NCI-H146 (cell line): ENCODE measurements at places on chromosomes 1 and 21.

GRCh38 chr1:206575165-206575893 lies 36.9 kb downstream of the EIF2D start:
- DNase-seq: peak; percentile 14

DNA sequence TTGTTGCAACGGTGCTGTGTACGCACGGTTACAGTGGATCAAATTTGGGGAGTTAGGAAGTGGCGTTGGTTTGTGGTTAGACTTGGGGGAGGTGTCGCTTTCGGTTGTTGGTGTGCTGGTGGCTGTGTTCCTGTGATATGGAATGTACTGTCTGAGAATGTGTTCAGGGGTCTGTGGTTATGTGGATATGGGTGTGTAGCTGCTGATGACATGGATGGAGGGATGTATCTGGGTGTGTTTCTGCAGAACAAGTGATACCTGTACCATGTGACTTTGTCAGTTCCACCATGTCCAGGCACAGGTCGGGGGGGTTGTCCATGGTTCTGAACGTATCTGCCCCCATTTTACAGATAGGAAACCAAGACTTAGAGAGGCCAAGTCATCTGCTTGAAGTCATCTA lies 22.7 kb downstream of the PAX7 start:
- no peak for DNase-seq

DNA sequence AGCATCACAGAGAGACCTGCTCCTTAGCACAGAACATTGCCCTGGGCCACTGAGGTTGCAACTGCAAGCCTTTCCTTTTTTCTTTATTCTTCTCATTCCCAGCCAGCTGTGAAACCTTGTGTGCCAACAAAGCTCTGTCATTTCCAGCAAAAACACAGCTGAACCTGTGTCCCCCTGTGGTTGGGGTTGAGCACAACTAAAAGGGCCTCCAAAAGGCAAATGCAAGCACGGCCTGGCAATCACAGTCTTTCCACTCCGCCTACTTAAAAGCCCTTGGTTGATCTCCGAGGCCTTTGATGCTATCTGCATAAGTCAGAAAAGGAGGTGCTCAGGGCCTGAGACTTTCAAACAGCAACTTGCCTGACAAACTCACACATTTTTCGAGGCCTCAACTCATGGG lies 32.7 kb downstream of the SUSD4 start:
- no peak for DNase-seq

DNA sequence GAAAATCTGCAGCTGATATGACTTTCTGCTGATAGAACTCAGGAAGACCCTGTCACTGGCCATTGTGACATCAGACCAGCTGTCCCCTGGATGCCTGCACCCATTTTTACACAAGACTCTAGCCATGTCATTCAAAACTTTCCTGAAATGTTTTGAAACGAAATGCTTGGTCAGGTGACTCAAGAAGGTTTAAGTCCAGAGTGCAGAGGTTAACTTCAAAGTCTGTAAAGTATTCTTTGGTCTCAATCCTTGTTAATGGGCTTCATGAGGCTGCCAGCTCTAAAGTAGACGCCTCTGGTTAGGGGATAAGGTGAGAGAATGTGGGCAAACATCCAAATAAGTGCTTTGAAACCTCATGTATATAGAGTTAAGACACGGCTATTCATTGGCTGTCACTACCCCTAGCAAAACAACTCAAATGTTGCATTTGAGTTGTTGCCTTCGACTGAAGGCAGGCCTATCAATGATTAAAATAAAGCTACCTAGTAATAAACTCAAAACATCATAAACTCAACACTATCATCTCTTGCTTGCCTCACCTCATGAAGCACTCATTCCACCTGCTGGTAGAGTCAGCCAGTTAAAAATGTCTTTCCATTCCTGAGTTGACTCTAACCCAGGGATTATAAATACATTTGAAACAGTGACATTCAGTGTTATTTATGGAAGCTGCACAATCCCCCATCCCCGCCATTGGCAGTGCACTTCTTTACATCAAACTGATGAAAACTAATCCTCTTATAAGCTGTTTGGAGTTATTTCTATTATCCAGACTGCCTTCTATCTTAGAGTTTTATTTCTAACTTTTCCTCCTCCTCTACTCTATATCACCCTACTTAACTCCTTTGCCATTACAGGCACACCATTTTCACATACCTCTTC lies 26.0 kb downstream of the RABIF start:
- DNase-seq: no peak

- no peak for DNase-seq
Observed at GRCh38 chr1:200128944-200129879, 101.7 kb downstream of the NR5A2 start.

DNA sequence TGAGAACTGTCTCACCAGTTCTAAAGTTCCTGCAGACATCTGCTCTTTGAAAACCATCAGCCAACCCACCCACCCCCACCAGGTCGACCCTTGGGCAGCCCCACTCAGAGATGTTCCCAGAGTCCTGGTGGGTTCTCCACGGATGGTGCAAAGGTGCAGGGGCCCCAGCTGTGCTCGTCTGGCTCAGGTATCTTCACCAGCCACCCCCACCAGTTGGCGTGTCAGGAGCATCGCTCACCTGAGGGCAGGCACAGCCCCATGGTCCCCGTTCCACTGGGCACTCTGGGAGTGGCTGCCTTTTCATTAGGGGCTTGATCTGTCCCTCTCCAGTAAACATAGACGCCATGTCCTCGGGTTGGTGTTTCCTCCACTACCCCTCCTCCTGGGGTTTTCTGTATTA lies 70.5 kb downstream of the UMODL1 start:
- no peak for DNase-seq

DNA sequence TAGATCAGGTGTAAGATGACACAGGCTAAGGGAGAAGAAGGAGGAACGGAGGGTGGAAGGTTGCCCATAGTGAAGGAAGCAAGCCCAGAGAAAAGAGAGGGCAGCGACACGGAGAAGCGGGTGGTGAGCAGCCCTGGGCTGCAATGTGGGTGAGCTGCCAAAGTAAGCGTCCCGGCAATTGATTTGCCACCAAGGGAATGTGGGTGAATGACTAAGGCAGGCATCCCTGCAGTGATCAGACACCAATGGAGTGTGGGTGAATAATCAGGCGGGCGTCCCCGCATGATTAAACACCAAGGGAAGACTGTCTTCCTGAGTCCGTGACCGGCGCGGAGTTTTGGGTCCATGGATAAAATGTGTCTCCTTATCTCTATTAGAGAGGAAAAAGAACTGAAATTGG lies 79.6 kb downstream of the UCHL5 start:
- DNase-seq: no peak

GRCh38 chr1:38898653-38899230 lies 17.4 kb upstream of the GJA9 start:
- DNase-seq: no peak

- no peak for DNase-seq
Observed at GRCh38 chr1:24999906-25000305, 69.8 kb upstream of the RUNX3 start.

DNA sequence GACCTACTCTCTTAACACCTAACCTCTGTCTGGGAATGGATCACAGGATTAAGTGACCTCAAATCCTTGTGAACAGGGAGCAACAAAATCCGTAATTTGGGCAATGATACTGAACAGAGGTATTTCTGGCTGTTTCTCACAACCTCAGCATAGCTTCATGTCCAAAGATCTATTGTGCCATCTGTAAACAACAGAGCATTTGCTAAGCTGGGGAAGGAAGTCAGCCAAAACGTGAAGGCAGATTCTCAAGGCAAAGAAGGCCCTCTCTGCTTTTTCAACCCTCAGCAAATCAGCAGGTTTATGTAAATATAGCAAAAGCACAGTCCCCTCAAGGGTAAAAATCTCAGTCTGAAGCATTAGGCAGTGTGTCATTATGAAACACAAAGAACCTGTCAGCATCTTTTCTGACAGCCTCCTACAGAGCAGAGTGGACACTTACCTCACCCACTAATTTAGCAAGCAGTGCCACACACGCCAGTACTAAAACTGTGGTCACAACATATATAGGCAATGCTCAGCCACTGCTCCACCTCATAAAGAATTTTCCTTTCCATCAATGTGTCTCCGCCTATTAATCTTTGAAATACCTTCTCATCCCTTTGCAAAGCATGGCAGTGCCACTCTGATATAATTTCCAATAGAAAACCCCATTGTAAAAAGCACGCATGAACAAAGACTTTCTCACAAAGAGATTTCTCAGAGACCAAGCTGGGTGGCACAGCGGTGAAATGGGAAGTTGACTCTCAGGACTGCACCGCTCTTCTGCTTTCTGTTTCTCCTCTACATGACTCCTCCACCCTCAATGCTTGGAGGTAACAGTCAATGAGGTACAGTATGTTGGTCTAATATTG lies 188.0 kb downstream of the RERE start:
- peak; percentile 65 for DNase-seq

GRCh38 chr1:197671140-197671539 lies 104.1 kb downstream of the DENND1B start:
- no peak for DNase-seq

DNA sequence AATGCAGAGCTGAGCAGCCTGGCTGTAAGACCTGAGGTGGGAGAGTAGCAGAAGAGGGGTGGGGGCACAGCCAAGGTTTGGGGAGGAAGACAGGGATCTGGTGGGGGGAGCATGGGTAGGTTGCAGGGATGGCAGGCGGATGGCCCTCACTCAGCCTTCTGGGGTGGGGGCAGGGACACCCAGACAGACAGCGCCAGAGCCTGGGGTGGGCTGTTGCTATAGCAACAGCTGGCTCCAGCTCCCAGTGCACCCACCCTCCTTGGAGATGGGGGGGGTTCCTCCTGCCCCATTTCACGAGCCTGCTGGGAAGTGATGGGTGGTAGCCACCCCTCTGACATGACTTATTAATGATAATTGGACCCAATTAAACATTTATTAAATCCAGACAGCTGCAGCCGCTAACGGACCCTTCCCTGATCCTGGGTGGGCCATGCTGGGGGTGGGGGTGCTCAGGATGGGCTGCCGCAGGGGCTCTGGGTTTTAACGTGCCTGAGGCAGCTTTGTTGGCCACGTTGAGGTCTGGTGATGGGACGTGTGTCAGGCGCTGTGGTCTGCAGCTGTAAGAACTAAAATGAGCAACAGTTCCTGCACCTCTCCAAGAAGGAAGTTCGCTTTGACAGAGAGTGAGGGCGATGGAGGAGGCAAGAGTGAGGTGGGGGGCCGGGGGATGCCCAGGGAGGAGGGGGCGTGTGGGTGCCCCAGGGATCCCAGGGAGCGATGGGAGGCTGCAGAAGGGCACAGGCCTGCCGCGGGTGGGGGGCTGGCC lies 19.4 kb downstream of the AGRN start:
- DNase-seq: no peak

DNA sequence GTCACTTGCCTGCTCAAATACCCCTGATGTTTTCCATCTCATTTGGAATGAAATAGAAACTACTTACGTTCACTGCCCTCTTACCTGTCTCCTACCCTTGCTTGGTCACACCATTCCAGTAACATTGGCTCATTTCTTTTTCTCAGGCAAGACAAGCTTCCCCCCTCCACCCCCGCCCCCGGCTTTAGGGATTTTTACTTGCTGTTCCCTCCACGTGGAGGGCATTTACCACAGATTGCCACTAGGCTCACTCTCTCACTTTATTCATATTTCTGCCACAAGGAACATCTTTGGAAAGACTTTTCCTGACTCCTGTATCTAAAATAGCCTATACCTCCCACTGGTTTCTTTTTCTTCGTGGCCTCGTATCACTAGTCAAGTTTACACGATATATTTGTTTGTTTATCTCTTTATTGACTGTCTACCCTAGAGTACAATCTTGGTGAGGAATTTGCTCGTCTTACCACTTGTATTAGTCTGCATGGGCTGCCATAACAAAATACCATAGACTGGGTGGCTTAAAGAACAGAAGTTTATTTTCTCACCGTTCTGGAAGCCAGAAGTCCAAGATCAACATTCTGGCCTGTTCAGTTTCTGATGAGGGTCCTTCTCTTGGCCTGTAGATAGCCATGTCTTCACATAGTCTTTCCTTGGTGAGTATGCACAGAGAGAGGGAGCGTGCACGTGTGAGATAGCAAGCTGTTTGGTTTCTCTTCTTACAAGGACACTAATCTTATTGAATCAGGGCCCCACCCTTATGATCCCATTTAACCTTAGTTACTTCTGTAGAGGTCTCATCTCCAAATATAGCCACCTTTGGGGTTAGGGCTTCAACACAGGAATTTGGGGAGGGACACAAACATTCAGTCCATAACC lies 126.2 kb downstream of the NRDC start:
- DNase-seq: no peak

DNA sequence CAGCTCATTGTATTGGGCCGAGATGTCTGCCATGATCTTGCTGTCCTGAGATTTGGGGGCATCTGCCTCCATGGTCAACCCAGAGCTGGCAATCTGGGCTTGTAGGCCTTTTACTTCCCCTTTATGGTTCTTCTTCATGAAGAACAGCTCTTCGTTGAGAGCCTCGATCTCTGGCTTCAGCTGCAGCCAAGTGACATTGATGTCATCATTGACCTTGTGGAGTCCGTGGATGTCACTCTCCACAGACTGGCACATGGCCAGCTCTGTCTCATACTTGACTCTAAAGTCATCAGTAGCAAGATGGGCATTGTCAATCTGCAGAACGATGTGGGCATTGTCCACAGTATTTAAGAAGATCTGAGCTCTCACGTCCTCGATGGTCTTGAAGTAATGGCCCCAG lies 29.2 kb downstream of the RAP1A start:
- no peak for DNase-seq

- DNase-seq: no peak
Observed at GRCh38 chr1:14887764-14888350, 265.7 kb upstream of the TMEM51 start.

DNA sequence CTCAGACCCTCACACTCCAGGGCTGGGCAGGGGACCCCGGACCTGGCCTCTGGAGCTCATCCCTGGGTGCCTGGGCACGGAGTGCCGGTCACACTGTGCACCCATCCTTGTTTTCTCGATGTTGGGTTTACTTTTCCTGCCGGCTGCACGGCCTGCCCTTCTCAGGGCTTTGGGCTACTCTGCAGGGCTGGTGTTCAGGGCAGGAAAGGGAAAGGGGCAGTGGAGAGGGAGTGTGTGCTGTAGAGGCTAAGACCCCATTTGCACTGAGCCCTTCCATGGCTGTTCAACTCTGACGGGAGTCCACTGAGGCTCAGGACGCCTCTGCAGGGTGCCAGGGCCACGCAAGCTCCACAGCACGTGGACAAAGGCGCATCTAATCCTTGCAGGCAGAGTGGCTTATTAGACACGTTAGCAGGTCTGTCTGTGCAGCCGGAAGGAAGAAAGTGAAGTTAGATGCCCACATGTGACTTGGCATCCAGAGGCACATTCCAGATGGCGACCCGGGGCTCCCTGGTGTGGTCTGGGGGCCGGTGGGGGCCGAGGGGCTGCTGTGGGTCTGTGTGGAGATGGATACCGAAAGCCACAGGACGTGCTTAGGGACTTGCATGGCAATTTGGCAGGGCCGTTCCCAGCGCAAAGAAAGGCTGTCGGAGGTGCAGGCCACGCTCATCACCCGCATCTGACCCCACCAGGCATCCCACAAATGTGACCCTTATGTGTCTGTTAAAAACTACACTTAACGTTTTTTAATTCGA lies 33.6 kb downstream of the COL18A1 start:
- DNase-seq: no peak

DNA sequence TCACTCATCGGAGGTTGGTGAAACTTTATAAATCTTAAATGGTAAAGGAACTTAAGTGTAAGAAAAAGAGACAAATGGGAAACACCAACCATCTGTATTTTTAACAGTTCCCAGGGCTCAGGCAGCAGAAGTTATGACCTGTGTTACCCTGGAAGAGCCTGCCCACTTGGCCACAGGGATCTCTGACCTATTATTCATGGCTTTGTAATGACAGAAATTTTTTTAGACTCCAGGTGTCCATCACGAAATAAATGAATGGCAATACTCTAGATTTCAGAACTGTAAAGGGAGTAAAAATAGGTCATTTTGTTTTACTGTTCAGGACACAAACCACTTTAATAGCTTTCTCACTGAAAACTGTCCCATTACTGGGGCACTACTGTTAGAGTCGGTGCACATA lies 389.8 kb downstream of the VAV3 start:
- DNase-seq: no peak

GRCh38 chr1:115409094-115410015 lies 71.3 kb upstream of the NGF start:
- DNase-seq: no peak
